Cerebellar nuclear complex (tissue), 1 donor: ENCODE measurements at places on chromosomes 4 and X.

DNA sequence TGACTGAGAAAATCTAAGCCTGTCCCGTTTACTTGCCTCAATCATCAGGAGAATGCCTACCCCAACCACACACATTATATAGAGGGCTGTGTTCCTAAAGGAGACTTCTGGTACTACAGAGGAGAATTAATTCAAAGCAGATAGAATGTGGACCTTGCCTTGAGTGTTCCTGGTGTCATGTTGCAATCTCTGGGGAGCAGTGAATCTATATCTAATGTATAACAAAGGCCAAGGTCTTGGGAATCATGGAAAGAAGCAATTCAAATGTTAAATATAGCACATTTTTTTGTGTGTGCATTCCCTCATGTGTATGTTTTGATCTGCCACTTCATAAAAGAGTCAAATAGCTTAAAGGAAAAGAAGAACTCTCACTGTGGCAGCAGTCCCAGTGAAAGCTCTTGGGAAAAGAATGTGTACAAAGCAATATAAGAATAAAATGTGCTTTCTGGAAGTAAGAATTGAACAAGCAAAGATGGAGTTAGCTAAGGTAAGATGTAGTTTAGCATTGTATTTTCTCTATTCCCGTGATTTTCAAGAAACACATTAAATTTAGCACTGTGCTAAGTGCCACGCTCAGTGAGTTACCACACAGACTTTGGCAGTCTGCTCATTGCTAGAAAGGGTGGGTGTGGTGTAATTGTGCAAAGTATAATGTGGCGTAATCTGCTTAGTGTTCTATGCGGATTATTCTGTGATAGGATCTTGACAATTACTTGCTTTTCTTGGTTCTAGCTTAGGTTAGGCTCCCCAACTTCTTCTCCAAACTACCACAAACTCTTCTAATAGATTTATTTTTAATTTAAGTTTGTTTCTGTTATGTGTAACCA, 13.7 kb downstream of the ADH6 start:
- no peak for DNase-seq

- no peak for DNase-seq
These were observed 2189.6 kb downstream of the PCDH7 start for GRCh38 chr4:32909736-32910135.

DNA sequence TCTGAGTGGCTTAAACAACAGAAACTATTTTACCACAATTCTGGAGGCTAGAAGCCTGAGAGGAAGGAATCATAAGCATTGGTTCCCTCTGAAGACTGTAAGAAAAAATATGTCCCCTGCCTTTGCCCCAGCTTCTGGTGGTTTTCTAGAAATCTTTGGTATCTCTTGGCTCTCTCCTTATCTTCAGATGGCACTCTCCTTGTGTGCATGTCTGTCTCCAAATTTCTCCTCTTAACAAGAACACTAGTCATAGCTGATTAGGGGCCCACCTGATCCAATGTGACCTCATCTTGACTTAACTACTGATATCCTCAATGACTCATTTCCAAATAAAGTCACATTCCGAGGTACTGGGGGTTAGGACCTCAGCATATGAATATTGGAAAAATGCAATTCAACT, 635.0 kb upstream of the NR3C2 start:
- no peak for DNase-seq

DNA sequence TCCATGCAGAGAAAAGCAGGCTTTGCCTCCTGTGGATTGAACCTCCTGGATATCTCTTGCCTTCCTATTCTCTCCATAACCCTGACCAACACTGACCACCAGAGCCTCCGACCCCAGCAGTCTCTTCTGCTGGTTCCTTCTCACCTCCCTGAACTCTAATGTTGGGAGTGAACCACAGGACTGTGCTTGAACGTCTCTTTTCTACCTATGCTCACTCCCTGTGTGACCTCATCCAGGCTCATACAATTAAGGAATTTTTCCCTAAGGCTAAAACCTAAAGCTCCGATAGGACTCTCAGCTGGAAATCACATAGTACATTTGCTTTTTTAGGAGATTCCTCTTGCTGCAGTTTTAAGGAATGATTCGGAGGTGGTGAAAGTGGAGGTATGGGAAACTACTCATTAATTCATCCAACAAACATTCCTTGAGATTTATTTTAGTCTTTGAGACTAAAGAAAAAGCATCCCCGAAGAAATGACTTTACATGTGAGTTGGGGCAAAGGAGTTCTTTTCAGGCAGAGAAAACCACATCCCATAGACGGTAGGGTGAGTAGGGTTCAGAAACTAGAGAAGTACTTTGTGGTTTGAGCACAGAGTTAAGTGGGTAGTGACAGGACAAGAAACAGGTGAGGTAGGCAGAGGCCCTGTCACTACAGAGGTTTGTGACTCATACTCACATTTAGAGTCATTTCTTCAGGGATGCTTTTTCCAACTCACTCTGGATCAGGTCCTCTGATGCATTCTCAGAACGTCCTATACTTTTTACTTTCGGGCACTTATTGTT, 30.8 kb downstream of the NDNF start:
- no peak for DNase-seq

DNA sequence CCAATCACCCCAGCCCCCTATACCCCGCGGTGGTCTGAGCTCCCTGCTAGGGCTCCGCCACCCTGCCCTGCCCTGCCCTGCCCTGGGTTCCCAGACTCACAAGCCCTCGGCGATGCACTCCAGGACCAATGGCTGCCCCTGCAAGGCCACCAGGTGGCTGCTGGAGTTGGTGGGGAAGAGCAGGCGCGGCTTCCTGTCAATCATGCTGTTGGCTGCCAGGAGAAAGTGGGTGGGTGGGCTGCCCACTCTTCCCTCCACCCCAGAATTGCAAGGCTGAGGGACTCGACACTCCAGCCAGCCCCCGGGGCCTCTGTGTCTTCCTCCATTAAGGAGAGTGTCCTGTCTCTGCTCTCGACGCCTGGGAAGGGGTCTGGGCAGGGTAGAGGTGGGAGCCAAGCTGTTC, 15.7 kb downstream of the L1CAM start:
- no peak for DNase-seq

- no peak for DNase-seq
These were observed 208.3 kb upstream of the LEF1 start for GRCh38 chr4:108377021-108377420.

GRCh38 chr4:25253071-25253445, 19.2 kb downstream of the PI4K2B start:
- DNase-seq: no peak

GRCh38 chr4:17323554-17324385, 188.1 kb downstream of the QDPR start:
- DNase-seq: no peak
